ENCODE measurements at places on chromosomes 5 and 9.

GRCh38 chr5:39223565-39224156, 4.3 kb upstream of the FYB1 start:
- DNase-seq: no peak

GRCh38 chr9:3896576-3896975, 370.8 kb upstream of the RFX3 start:
- no peak for DNase-seq

GRCh38 chr5:9587135-9587534, 41.3 kb upstream of the SEMA5A start:
- DNase-seq: no peak

DNA sequence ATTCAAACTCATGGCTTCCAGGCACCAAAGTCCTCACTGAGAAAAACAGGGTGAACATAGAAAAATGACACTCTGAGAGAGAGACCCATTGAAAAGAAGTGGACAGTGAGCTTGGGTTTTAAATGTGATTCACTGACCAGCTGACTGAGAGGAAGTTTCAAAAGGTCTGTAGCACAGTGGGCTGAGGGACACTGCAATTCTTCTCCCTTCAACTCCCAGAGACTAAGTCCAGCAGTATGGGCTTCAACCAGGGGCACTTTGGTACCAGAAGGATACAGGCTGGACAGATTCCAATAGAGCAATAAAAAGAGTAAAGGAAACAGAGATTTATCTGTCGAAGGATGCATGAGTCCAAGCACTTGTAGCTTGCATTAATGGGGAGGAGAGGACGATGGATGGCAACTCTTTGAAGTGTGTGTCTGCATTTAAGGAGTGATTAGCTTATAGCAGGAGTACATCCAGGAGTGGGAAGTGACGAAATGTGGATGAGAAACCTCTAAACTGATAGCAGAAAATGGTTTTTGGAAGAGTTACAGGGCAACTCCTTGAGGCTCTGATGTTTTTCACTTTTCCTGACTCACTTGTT, 117.0 kb upstream of the ANKRD55 start:
- no peak for DNase-seq

DNA sequence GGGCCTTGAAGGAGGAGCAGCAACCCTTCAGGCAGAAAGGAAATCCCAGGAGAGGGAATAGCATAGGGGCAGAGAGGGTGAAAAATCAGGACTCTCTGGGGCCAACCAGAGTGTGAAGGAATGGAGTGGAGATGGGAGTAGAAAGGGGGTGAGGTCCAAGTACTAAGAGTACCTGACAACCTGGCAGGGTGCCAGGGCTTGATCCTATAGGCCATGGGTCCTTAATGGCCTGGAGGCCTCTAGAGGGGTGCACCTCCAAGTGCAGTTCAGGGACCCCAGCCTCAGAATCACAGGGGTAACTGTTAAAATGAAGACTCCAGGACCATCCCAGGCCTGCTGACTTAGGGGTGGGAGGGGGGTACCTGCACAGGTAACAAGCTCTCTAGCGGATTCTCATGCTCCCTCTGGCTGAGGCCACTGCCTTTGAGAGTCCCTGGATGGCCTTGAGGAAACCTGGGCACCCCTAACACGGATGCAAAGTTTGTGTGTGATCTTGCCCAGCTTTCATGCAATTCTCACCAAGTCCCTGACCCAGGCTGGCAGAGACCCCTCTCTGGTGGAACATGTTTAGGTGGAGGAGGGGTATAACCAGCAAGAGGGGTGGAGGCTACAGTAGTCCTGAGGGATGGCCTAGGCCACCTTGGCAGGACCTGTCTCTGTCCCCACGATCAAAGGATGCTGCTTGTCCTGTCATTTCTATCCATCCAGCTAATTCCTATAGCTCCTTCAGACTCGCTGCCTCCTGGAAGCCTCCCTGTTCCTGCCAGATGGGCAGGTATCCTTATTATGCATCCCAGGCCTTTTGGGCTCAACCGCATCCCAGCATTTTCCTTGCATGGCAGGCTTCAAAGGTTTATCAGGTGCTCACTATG, 17.6 kb upstream of the CSF1R start:
- DNase-seq: no peak

All from effector memory CD8-positive, alpha-beta T cell (primary cell).